ENCODE measurements at places on chromosomes 11 and 22.

DNA sequence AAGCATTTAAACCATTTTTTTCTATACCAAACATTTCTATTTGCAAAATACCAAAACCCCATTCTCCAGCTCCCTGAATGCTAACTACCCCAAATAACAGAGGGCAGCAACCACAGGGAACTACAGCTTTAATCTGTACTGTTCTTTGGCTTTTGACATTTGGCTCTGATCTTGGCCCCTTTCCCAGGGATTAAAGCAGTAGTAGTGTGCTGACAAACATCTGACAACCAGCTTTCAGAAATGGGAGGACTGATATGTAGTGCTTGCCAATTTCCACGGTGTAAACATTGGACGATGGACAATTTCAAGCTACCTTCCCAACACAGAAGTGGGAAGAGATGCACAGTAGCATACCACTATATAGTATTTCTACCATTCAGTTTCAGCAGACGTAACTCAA, 88.4 kb upstream of the TEAD1 start:
- DNase-seq: no peak

DNA sequence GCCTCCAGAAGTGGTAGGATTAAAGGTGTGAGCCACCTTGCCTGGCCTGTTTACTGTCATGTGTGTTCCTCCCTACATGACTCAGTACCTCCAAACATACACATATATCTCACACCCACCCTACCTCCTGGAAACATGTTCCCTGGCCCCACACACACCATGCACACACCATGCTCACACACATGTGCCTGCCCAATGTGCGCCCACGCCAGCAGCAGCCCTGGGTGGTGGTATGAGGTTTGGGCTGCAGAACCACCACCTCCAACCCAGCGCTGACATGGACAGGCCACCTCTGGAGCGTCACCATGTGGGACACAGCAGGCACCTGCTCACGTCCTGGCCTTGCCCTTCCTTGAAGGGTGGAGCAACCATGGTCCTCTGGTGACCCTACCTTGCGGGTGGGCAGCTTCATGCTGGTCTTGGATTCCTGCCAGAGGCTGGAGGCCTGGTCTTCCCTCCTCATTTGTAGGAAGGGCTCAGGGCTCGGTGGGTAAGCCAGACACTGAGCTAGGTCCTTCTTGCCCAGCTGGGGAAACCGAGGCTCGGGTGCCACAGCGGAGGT, 37.9 kb downstream of the KIAA1671 start:
- DNase-seq: no peak

GRCh38 chr11:76762867-76763572, 20.1 kb upstream of the TSKU start:
- DNase-seq: no peak

GRCh38 chr11:67398661-67399563, 2.7 kb downstream of the PPP1CA start:
- DNase-seq: no peak

- no peak for DNase-seq
These were observed 62.0 kb downstream of the FZD4 start for GRCh38 chr11:86893235-86893634.

GRCh38 chr22:43891360-43892182, at the start of gene PNPLA5:
PNPLA5 (minus strand) TSS chr22:43892013; CDS start chr22:43891880, 133 bp downstream.
- DNase-seq: peak; percentile 86

DNA sequence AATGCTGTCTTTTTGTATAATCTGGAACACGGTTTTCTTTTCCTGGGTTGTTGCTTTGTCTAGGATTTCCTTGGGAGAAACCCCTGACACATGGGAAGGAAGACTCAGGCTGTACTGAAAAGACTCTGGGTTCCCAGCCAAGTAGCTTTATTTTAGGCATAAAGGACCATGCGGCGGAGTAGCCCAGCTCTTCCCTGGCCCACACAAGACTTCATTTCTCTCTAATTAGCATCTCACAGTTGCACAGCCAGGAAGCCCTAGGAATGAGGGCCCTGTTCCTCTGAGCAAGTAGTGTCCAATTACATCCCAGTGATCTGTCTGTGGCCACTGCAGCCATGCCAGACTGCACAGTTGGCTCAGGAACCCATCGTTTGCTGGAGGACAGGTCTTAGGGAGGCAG, 319.5 kb downstream of the TENM4 start:
- no peak for DNase-seq

DNA sequence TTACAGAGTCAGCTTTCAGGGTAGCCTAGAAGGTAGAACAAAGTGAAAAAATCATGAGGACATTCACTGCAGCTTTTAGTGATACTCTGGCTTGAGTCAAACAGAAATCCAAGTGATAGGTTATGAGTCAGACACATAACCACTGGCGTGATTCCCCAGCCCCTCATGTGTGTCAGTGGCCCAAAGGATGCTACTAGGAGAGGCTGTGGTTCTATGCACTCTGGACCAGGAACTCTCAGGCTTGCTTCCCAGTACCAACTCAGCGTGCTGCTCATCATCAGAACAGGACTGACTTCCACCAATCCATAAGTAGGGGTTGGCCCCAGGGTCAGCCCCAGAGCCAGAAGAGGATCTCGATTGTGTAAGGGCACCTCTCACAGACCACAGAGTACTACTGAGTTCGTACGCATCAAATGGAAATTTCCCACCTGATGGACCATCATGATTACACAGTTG, 116.8 kb downstream of the MED15 start:
- no peak for DNase-seq

GRCh38 chr11:115663790-115664189, 159.6 kb upstream of the CADM1 start:
- no peak for DNase-seq

- DNase-seq: peak; percentile 83
These were observed 1.6 kb upstream of the PHLDA2 start for GRCh38 chr11:2930704-2931419.

GRCh38 chr11:43574949-43575912, 105.3 kb upstream of the HSD17B12 start:
- peak; percentile 69 for DNase-seq

- DNase-seq: no peak
These were observed 1291.0 kb downstream of the TBC1D22A start for GRCh38 chr22:48053486-48053885.

GRCh38 chr11:115161876-115162275, 342.3 kb downstream of the CADM1 start:
- no peak for DNase-seq

DNA sequence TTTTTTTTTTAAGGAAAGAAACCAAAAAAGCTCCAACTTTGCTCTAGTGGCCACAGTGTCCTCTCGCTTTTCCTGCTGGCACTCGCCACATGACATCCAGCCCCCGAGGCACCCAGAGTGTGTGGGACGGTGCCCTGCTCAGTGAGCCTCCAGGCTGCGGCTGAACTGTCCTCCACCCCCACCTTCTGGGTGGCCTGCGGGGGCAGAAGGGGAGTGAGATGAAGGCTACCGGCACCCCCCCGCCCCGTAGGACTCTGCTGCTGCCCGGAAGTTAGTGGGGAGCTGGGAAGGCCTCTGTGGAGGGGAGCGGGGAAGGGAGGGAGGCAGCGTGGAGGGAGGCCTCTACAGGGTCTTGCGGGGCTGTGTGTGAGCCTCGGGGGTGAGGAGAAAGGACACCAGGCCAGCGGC, 264.4 kb downstream of the CTTN start:
- no peak for DNase-seq

DNA sequence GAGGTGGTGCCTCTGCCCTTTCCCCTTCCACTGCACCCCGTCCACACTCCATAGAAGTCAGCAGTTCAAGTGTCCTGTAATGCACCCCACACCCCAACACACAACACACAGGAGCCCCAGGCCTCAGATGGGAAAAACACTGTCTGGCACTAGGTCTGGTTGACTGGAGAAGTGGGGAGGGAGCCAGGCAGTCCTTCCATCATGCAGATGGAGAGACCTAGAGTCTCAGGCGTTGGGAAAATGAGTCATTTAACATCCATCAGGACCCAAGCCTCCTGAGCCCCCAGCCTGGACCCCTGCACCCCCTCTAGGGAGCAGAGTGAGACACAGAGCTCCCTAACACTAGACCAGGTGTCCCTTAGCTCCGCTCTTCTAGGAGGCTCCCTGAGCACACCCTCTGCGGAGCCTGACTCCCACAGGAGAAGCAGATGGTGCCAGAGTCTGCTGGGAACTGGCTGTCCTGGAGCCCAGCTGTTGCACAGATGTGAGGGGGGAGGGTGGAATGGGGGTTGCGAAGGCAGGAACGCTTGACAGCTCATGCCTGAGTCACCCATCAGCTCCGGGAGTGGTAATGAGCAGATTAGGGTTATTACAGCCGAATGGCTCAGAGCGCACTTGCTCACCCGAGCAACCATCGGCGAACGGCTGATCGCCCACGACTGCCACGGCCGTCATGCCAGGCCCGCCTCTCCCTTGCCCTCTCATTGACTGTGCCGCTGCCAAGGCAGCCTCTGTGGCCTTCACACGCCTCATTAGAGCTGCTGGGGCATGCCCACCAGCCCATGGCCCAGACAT, 22.1 kb upstream of the SYT7 start:
- no peak for DNase-seq

DNA sequence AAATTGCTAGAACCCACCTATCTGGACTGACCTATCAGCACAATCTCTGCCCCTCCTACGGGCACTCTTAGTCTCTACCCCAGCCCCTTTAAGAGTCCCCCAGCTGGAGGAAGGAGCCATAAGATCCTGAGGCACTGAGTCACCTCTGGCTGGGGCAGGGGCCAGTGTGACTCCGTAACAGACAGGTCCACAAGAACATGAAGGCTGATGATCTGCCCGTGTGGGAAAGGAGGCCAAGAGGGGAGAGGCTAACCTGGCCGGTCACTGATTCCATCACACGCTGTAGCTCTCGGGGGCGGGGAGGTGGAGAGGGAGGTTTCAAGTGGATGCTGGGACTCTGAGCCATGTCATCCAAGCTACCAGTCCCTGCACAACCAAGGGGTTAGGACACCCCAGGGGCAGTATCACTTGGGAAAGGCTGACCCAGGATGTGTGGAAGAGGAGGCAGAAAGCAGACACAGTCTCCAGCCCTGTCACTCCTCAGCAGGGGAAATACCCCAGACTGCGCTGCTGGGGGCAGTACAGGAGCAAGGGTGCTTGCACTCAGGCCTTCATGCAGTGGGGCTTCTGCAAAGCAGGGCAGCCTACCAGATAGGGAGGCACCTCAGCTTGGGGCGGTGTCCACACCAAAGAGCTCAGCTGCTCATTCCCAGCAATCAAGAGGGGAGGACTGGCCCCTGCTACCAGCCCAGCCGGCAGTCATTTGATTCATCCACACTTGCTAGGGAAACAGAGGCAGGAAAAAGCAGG, 22.3 kb downstream of the ARHGAP1 start:
- peak; percentile 47 for DNase-seq

- no peak for DNase-seq
These were observed 21.0 kb upstream of the TMEM123 start for GRCh38 chr11:102473543-102473942.

- no peak for DNase-seq
These were observed 115.1 kb downstream of the DBX1 start for GRCh38 chr11:20045098-20045688.

DNA sequence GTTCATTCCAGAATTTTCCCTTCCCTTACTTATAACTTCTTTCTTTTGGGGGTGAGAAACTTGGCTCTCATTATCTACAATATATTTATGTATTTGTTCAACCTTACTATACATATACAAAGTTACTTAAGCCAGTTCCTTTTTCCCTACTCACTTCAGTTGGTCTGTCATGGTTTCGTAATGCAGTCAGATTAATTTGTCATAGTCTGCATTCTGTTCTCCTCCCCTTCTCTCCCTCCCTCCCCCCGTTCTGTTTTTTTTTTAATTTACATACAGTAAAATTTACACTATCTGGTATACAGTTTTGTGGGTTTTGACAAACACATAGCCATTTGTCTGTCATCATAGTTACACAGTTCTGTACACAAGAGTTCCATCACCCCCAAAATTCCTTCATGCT, 71.8 kb upstream of the ADORA2A start:
- no peak for DNase-seq

DNA sequence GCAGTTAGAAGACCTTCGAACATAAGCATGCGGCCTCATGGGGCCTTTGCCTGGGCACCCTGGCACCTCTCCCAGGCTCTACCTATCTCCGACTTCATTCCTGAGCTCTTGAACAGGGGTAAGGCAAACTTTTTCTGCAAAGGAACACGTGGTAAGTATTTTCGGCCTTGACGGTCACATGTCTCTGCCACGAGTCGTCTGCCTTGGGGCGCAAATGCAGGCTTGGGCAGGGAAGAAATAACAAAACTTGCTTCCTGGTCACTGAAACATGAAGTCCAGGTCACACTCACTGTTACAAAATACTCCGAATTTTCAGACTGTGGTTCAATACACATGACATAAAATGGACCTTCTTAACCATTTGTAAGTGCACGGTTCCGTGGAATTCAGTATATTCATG, 3.4 kb upstream of the ASCL2 start:
- DNase-seq: no peak

GRCh38 chr11:21723678-21724077, 469.2 kb upstream of the ANO5 start:
- DNase-seq: no peak

DNA sequence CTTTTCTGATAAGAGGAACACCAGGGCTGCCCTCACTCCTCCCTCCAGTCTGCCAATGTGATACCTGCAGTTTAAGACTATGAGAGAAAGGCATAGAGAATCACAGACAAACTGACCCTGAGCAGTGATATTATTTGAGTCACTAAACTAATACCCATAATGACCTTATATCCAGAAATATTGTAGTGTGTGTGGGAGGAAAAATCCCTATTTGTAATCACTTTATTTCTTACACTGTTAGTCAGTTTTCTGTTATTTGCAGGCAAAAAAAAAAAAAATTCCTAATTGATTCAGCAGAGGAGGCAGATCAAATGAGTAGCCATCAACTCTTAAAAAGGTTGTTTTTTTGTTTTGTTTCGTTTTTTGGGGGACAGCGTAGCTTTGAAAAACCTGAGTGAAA, 82.5 kb downstream of the MAML2 start:
- DNase-seq: no peak

GRCh38 chr11:95520369-95521132, 269.0 kb downstream of the FAM76B start:
- DNase-seq: no peak

- DNase-seq: no peak
These were observed 12.0 kb upstream of the MRGPRD start for GRCh38 chr11:68992743-68993255.

DNA sequence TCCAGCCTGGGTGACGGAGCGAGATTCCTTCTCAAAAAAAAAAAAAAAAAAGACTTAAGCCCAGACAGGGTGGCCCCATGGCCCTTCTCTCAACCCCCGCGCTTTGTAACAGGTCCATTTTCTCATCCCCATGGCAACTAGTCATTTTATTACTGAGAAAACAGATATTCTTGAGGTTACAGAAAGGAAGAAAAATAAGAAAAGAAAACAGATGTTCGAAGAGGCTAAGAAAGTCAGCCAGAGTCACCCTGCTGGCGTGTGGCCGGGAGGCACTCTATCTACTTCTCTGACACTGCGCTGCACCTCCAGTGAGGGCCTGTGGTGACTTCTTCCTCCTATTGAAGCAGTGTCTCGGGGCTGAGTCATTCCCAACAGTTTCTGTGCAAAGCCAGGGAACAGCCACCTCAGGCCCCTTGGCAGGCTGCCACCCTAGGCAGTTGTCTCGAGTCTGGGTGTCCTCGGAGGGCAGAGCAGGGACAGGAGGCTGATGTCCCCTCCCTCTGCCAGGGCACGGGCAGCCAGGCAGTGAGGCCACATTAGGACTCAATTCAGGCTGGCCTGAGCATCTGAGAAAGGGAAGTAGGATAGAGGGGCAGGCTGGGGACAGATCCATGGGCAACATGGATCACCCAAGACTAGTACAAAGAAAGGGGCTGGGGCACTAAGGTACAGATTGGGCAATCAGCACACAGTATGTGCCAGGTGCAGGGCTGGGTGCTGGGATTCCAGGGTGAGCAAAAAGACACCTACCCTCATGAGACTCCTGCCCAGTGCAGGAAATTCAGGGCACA, 16.4 kb upstream of the SYVN1 start:
- no peak for DNase-seq

GRCh38 chr22:28243539-28243938, 324.5 kb upstream of the PITPNB start:
- no peak for DNase-seq

Data from H1 (cell line).